Fibroblast of skin of right biceps (primary cell): ENCODE measurements at places on chromosomes 7 and 10.
A peak's percentile ranks its signal among the peaks of the same experiment; 100 is the strongest.

- peak; percentile 46 for DNase-seq
Measured at GRCh38 chr10:61609701-61610100, 53.0 kb upstream of the CABCOCO1 start.

DNA sequence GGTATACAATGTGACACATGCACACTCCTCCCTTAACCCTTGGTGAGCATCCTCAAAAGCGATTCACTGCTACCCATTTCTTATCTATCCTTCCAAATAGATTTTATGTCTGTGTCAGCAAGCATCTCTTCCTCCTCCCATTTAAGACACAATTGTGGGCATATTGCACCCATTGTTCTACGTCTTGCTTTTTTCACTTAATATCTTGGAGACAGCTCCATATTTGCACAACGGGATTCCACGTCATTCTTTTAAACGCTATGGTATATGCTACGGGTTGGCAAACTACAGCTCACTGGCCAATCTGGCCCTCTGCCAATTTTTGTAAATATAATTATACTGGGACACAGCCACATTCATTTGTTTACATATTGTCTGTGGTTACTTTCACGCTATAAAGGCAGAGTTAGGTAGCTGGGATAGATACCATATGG lies 88.6 kb downstream of the RNF216 start:
- DNase-seq, result peak; percentile 85

GRCh38 chr7:33250421-33250871 lies 121.1 kb downstream of the BBS9 start:
- peak; percentile 76 for DNase-seq

DNA sequence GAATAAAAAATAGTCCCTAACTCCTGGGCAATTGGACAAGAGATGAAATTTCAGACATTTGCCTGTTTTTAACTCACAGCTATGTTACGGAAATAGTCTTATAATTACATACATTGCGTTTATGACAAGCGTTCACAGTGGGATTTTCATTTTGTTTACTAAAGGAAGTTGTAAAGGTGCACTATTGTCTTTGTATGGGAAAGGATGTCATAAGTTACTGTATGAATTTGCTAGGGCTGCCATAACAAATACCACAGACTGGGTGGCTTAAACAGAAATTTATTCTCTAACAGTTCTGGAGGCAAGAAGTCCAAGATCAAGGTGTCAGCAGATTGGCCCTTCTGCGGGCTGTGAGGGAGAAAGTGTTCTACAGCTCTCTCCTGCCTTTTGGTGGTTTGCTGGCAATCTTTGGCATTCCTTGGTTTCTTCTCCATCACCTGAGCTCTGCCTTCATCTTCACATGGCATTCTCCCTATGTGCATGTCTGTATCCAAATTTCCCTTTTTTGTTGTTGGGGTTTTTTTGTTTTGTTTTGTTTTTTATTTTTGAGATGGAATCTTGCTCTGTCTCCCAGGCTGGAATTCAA lies 5.6 kb downstream of the NFE2L3 start:
- DNase-seq, result no peak

- no peak for DNase-seq
Measured at GRCh38 chr10:14753441-14753840, 21.3 kb downstream of the FAM107B start.

- no peak for DNase-seq
Measured at GRCh38 chr7:129143724-129144094, 798 bp upstream of the TSPAN33 start.

DNA sequence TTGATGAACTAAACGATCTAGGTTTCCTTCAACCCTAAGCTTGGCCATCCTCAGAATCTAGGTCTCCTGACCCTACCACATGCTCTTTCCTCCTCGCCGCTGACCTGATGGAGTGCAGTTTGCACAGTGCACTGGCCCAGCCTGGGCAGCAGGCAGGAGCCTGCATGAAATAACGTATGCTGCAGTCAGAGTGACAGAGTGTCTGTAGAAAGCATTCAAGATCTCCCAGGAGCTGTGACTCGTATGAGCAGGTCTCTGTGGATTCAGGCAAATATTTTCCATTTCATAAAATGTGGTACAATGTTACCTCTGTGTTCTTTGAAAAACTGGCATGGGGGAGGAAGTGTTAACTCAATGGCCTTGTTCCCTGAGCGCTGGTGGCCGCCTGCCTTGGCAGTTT lies 441.8 kb downstream of the RPS24 start:
- DNase-seq, result peak; percentile 36

DNA sequence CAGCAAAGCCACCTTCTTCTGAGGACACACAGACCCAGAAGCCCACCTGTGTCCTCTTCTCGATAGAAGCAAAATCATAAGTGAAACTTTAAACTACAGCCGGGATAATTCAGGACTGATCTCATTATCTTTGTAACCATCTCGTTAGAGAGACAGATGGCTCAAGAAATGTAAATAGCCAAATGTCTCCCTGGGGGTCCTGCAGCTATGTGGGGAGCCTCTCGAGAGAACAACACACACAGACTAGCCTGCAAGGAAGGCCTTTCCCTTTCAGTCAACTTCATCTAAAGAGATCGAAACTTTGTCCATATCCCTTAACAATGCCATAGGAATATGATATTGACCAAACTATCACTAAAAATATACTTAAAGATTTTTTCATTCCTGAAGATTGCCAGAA lies 93.5 kb downstream of the VWC2 start:
- no peak for DNase-seq

DNA sequence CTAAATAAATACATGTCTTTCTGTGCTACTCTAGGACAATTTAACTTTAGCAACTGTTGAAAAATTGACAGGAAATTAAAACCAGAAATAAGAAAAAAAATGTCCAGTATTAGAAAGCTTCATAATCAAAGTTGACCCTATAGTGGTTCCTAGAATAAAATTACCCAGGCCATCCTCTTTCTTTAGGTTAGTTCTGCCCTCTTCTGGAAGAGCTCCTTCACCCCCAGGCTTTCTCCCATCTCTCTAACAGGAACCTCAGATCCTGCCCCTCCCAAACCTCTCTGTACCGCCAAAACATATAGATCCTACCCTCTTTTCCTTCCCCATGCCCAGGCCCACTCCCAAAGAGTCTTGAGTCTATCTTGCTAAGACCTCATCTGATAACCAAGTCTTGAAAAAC lies 159.4 kb upstream of the CDK1 start:
- no peak for DNase-seq

GRCh38 chr10:80199828-80200227 lies 5.5 kb downstream of the ANXA11 start:
- DNase-seq, result peak; percentile 37
